ENCODE measurements at places on chromosomes 11 and 22.

DNA sequence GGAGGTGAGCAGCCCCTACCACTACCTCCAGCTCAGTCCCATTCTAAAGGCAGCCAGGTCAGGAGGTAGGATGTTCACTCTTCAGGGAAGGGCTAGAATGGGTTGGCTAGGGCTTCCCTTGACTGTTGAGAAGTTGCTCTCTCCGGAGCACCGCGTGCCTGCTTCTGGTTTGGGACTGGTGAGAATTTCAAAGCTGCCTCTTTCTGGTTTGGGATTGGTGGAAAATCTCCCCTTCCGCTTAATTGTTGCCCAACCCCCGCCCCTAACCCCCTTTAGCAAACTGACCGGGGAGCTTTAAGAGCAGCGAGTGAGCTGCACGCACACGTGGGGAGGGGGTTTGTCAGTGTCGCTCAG, 686 bp downstream of the USP2 start:
- no peak for DNase-seq

DNA sequence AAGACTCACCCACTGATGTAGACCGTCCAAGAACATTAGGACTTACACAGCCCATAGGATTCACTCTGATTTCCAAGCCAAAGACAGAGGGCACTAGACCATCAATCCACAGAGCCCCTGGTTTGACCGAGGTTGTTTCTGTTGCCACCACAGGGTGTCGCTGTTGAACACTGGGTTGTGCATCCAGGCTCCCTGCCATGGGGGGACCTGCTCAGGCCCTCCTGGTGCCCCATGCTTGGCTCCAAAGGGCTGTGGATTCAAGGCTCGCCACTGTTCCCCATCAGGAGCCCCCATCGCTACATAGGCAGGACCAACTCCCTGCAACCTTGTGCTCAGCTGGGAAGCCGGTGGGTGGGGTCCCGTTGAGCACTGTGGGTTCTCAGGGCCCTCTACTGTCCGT, 128.0 kb upstream of the ANO1 start:
- DNase-seq = peak; percentile 16

- DNase-seq = no peak
Observed at GRCh38 chr11:131385763-131386390, 15.5 kb downstream of the NTM start.

- DNase-seq = no peak
Observed at GRCh38 chr11:86782742-86783141, 17.6 kb upstream of the PRSS23 start.

- DNase-seq = no peak
Observed at GRCh38 chr11:6604790-6605189, 1.2 kb downstream of the ILK start.

DNA sequence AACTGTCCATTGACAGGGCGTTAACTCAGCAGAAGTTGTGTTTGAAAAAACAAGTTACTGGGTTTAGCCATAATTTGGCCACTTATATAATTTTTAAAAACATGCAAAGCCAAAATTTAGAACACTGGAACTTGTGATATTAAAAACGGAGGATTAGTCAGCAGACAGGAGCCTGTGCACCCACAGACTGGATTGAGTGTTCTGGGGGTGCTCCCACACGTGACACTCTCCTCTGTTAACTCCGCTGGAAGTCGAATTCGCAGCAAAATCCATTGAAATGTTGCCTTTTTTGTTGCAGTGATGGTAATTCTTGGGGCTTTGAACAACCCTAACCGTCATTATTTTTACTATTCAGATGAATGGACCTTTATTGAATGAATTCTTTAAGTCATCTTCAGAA, 269.8 kb downstream of the DDX10 start:
- no peak for DNase-seq

GRCh38 chr11:42417691-42418090, 894.1 kb upstream of the API5 start:
- no peak for DNase-seq

DNA sequence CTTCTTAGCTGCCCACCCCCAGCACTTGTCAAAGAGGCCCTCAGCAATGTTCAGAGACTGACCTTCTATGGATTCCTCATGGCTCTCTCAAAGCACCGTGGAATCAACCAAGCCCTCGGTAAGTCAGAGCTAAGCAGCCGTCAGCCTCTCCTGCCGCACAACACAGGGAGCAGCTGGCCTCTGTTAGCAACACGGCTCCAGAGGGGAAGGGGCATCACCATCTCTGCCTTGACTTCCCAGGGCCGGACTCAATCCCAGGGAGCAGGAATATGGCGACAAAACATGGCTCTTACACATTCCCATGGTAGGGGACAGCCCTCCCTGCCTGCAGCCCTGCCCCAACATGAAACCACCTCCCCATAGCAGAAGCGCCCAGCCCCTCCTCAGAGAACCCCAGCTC, 18.9 kb downstream of the ARFGAP2 start:
- DNase-seq = no peak

GRCh38 chr11:120106354-120107150, 31.4 kb downstream of the TRIM29 start:
- DNase-seq = no peak

DNA sequence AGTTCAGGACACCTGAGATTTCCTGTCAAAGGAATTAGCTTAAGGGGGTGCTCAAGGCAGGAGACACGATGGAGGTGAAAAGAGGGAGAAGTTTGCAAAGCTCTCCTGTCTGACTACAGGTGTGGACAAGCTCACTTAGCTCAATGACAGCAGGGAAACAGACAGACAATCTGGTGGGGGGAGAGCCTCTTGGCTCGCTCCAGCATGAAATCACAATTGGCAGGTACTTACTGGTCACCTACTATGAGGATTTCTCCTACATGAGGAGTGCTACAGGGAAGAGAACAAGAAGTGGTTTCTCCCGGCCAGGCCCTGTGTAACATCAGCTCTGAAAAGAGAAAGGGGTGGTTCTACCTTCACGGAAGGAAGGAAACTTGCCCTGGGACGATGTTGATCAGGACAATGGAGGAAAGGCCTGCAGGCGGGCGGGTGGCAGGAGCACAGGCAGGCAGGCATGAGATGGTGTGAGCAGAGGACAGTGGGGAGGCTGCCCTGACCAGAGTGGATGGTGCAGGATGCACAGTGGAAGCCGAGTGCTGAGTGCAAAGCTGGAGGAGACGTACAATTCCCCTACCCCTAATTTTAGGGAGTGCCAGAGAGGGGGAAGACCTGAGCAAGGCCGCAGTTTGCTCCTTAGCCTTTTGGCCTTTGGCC, 57.9 kb upstream of the CRTAM start:
- DNase-seq = no peak

- DNase-seq = no peak
Observed at GRCh38 chr11:56625946-56626345, 11.3 kb upstream of the OR5M1 start.

GRCh38 chr11:125236072-125236825, 71.7 kb downstream of the PKNOX2 start:
- DNase-seq = no peak

DNA sequence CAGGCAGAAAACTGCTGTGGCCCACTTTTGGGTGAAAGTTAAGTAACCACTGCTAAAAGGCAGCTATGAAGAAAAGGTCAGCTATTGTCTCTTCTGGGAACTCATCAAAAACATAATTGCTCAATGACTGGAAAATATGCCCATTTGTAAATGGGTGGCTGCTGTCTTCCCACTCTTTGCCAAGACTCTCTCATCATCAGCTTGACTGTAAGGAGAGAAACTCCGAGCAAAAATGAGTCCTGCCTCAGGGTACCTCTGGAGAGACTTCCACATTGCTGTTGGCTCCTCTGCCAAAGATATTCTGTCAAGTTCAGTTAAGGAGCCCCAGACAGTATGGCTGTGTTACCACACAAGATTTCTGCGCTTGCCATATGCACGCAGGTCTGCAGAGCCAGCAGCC, 138.7 kb downstream of the BBOX1 start:
- no peak for DNase-seq

DNA sequence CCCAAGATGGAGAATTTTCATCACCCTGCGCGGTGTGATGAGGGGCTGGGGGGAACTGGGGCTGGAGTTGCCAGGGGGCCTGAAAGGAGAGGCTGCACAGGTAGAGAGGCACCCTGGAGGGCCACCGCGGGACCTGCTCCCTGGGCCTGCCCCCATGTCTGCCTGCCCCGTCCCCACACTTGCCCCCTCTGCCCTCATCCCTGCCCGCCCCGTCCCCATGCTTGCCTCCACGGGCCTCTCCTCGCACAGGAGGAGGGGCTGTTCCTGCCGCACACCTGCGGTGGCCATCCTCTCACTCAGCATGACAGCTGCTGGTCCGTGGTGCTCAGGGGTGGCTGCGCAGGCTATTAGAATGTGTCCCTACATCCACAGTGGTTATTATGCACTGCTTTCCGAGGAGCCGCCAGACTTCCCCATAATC, 43.5 kb downstream of the LINC01488 start:
- no peak for DNase-seq

DNA sequence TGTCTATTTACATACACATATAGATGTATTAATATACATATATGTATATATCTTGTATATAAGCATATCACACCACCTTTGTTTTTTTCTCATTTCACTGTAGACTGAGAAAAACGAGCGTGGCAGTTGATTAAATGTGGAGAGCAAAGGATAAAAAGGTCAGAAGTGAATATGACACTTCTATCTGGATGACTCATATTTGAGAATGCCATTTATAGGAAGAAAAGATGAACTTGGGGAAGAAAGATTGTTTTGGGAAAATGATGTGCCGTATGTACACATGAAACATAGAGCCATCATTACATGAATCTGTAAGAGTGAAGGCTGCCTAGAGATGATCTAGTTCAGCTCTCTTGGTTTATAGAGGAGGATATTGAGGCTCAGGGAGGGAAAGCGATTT, 28.7 kb downstream of the AMOTL1 start:
- DNase-seq = no peak

DNA sequence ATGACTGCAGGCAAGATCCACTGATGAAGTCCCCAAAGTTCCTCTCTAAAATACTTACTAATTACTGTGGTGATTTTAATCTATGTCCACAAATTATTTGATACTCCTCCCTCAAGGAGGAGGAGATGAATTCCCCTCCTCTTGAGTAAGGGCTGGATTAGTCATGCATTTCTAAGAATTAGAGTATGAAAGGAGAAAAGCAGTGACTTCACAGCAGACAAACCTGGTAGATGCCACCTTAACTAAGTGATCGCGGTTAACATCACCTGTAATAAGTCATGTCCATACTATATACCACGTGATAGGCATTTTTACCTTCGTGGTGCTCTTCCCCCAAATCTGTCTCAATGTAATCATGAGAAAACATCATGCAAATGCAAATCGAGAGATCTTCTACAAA, 52.0 kb upstream of the TSPAN18 start:
- DNase-seq = no peak

DNA sequence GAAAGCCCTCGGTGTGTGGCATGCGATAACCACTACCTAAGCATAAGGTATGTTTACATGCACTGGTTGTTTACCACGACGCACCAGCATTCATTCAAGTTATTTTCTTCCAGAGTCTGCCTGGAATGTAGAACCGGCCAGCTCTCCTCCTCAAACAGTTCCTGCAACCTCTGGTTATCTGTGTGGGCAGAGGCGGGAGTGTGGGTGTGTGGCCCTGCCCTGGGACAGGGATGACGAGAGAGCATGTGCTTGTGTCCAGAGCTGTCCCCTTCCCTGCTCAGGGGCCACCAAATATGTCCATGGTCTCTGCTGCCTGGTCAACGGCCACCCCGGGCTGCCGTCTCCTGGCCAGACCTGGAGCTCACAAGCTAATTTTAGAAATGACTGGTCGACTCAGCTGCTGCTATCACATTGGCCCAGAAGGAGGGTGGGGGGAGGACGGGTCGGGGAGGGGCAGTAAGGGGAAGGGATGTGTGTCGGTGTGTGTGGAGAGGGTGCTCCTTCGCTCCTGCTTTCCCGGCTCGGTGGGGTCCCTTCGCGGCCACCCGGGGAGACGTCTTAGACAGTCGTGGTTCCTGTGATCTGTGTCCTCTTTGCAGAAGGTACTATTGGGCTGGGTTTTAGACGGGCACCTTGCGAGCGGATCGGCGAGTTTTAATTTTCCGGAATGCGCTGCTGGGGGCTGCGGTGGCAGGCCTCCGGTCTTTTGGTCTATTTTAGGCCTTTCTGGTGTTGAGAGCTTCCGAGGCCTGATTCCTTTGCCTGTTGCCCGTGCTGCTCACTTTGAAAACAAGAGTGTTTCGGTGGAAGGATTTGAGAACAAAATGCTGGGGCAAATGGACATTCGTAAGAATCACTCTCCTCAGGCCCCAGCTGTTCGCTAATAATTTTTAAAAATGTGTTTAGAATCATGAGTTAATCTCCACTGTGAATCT, at the start of gene MYO18B:
Gene MYO18B (plus strand): TSS at position 497 of the 935 bp plus-strand sequence. CDS start 18,905 bp downstream, outside the sequence.
- DNase-seq = no peak

DNA sequence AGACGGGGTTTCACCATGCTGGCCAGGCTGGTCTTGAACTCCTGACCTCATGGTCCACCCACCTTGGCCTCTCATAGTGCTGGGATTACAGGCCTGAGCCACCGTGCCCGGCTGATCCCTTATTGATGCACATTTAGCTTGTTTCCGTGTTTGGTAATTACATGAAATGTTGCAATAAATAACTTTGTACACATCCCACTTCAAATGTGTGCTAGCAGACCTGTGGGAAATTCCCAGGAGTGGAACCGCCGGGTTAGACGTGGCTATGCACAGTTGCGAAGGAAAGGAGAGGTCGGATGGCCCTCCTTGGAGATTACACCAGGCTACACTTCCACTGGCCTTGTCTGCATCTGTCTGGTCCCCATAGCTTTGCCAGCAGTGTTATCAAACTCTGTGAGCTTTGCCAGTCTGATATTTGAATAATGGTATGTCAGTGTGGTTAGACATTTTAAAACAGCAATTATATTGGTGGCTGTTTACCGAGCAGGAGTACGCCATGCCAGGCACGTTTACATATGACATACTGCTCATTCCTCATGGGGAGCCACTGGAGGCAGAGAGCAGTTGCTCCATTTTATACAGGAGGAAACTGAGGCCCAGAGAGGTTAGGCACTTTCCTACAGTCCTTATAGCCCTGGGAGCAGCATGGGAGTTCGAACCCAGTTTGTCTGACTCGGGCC, 27.2 kb upstream of the SYT7 start:
- no peak for DNase-seq

GRCh38 chr22:44691796-44692661, 10.0 kb upstream of the PRR5 start:
- DNase-seq = no peak

- DNase-seq = no peak
Observed at GRCh38 chr11:79092791-79093353, 348.0 kb downstream of the TENM4 start.

DNA sequence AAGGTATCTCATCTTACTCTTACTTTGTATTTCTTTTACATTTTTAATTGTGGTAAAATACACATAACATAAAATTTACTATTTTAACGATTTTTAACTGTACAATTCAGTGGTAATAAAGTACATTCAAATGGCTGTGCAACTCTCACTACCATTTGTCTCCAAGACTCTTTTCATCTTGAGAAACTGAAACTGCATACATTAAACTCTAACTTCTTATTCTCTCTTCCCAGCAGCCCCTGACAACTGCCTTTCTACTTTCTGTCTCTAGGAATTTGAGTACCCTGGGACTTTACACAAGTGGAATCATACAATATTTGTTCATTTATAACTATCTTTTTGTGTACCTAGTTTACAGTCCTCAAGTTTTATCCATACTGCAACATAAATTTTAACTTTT, 725.8 kb upstream of the KIRREL3 start:
- no peak for DNase-seq

GRCh38 chr11:1557904-1558774, 13.9 kb downstream of the DUSP8 start:
- no peak for DNase-seq
